NCI-H1694 treated with DMSO at 0.1 percent for 48 hours (cell line): ENCODE measurements at places on chromosomes 2 and 18.

GRCh38 chr2:238339814-238340213 is 19.5 kb downstream of the TRAF3IP1 start:
- DNase-seq, result no peak

DNA sequence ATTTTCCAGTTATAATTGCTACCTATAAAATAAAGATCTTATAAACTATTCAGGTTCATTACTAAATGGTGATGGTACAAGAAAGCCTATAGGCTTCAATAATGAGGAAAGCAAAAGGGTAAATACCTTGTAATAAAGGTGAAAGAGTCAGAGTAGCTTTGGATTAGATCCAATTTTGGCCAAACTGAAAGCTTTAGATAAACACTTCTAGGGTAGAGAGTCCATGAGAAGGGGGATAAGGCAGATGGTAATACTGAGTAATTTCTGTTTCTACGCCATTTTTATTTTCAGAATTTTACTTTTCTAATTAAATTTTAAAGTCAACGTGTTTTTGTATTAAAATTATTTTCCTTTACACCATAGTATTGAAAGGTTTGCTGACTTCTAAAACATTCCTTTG is 9.4 kb downstream of the CASP8 start:
- DNase-seq, result no peak

DNA sequence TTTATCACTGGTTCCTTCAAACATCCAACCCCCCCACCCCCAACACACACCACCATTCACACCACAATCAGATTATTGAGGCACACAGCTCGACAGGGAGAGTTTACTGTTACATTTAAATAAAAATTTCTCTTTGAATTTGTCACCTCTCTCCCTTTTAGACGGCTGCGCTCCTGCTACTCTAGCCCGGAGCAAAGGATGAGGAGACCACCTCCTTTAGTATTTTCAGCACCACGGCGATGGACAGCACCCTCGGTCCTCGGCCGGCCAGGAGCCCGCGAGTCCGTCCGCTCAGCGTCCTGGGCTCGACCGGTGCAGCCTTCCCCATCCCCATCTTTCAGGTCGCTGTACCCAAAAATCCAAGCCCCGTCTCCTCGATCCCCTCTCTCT is 892 bp downstream of the CELF4 start:
- DNase-seq, result no peak

- no peak for DNase-seq
Observed at GRCh38 chr2:69154106-69154505, 141.1 kb downstream of the ANTXR1 start.

- no peak for DNase-seq
Observed at GRCh38 chr2:200454927-200455801, 54.7 kb downstream of the KCTD18 start.

- DNase-seq, result no peak
Observed at GRCh38 chr2:191045141-191045540, 31.2 kb upstream of the STAT1 start.

- DNase-seq, result no peak
Observed at GRCh38 chr2:132374151-132374550, 42.5 kb upstream of the GPR39 start.

- no peak for DNase-seq
Observed at GRCh38 chr2:200404615-200405014, 98.1 kb downstream of the SPATS2L start.

GRCh38 chr2:168907940-168908662 is 7.0 kb downstream of the G6PC2 start:
- DNase-seq, result no peak

GRCh38 chr2:37471994-37472393 is 127.6 kb downstream of the QPCT start:
- DNase-seq, result no peak

- DNase-seq, result no peak
Observed at GRCh38 chr18:10454681-10455557, 484 bp downstream of the APCDD1 start.

DNA sequence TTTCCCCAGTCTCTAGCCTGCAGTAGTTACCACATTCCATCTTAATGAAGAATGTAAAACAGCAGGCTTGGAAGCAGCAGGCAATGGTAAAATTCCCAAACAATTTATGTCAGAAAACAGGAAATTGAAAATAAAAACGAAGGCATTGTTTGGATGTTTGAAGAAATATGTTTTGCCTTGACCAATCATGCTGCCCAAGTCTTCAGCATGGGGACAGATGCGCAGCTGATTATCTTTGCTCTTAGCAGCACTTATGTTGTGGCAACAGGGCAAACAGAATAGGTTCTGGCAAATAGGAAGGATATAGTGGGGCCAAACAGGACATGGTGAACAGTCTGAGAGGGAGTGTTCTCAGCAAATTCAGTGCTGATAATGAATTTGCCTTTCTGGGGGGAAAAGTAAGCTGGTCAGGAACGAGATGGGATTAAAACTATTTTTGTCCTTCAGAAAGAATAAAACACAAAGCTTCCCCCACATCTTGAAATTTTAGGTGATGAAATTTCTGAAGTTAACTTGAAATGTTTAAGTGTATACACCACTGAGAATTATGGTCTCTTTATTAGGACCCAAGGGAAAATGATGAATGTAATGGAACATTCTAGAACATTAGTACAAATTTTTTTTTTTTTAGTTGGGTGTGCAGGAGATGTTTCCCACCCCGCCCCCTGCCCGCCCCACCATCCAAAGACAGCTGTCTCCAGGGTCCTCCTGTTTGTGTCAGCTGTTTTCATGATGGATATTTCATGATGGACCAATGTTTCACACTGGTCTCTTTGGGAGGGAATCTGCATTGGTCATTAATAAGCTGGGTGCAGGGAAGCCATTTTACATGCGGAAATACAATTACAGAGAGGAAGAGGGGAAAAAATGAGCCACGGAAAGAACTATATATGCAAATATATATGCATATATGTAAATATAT is 239.5 kb upstream of the REV1 start:
- DNase-seq, result no peak
